ENCODE measurements at places on chromosomes 1 and 21.

- DNase-seq, result peak; percentile 53
Observed at GRCh38 chr1:9494936-9495758, 44.1 kb upstream of the SLC25A33 start.

DNA sequence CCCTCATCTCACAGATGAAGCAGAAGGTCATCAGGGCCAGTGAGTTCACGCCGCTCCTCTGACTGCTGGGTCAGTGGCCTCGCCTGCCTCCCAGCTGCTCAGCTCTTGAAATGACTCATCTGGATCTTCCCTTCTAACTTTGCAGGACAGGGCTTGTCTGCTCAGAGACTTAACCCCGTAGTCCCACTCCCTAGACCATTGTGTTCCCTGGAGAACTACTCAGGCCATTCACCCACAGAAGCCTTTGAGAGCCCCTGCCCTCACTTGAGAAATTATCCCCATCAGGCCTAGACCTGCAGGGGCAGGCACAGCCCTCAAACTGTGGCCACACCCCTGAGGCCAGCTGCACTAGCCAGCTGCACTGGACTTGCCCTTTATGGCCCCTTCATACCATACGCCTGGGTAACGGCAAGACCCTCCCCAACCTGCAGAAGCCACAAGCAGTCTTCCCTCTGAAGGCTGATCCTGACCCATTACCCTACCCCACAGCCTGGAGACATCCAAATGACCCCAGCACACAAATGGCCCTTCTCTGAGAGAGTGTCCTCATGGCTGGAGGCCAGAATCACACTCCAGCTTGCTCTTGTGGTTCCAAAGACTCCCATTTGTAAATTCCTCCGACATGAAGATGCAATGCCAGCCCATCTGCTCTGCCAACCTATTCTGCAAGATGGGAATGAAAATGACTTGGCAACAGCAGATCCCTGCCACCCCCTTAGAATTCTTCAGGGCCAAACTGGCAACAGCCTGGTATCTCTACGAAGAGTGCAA, 33.2 kb downstream of the RCSD1 start:
- no peak for DNase-seq

GRCh38 chr1:43331688-43332087, 5.9 kb upstream of the MPL start:
- DNase-seq, result no peak

DNA sequence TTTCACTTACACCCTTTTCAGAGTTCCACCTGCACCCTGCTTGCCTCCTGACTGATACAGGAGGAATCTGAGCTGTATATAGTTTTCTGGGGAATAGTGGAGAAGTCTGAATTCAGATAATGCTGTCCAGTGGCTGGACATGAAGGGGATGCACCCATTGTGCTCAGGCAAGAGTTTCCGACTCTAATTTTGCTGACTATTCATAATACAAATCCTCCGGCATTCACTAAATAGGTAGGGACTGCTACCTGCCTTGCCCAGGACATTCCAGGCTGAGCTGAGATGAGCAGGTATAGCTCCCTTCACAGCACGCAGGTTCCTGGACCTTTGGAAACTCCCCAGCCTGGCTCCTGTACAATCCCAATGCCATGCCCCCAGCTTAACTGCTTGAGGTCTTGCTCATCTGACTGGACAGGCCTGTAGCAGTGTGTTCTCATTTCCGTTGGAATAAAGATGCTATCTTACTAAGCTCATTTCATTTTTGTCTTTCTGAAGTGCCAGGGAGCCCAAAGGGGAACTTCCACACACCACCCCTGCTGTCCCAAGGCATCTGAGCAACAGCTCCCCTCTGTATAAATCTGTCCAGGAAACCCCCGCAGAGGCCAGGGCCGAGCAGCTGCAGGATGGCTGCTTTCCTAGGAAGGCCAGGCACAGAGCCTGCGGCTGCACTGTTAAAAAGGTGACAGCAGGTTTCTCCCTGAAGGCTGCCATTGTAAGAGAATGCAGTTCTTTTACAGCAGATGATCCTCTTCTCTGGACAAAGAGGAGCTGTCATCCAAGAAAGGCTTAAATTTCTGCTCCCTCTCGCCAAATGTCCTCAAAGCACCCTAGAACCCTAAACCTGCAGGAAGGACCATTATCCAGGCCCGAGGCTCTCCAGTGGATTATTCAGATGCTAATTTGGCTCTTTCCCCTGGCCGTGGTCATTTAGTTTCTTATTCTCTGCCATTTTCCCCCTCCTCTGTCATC, 21.7 kb upstream of the VASH2 start:
- no peak for DNase-seq

DNA sequence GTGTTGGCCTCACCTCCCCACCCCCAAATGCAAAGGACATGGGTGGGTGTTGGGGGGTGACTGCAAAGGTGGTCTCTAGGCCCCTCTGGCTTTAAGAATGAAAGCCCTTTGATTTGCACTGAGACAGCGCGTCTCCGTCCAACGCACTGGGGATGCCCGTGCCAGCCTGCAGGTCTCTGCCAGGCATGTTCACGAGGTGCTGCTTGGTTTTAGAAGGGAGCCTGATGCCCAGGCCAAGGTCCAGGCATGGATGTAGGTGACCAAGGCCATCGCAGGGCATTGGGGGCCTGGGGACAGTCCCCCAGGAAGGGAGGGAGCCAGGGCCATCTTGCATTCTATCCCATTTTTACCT, 363.6 kb upstream of the VAMP3 start:
- no peak for DNase-seq

DNA sequence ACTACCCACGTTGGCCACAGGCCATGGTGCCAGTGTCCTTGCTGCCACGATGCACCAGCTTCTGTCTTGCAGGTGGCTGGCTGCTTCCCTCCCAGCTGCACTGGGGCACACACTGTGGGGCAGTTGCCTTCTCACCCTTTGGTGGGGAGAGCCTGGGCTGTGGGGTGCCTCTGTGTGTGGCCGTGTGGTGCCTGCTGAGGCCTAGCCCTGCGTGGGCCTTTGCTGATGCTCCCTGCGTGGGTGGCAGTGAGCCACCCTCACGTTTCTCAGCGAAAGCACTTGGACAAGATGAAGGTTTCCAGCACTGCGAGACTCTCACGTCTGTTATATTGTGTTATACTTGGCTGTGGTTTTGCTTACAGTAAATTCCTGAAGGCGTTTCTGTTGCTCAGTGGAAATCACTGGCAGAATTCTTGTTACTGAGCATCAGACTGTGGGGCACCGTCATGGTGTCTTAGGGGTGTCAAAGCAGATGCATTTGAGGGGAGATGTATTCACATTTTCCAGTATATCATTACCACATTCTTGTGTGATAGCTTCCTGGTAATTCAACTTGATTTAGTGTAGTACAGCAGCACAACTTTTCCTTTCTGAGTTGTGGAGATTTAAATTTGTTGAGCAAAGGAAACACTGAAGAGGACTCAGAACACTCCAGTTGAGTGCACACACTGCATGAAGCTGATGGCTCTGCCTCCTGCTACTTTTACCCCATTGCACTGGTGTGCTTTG, 124.7 kb downstream of the PCBP3 start:
- no peak for DNase-seq

DNA sequence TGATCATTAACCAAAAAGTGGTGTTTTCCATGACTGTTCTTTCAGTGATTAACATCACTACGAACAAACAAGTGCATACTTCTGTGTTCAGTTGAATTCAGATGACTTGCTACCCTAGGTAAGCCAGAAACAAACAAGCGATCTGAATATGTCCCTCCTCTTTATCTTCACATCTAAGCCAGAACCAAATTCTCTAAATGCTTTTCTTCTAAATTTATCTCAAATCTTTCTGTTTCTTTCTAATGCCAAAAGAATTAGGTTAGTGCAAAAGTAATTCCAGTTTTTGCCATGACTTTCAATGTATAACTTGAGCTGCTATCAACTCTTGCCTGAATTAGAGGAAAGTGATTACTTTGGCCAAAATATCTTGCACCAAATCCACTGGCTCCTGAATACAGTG, 481.2 kb downstream of the COL11A1 start:
- DNase-seq, result no peak

All from NCI-H1092 (cell line).